Cortex of kidney (tissue), 1 donor: ENCODE measurements at places on chromosomes 13 and 19.

DNA sequence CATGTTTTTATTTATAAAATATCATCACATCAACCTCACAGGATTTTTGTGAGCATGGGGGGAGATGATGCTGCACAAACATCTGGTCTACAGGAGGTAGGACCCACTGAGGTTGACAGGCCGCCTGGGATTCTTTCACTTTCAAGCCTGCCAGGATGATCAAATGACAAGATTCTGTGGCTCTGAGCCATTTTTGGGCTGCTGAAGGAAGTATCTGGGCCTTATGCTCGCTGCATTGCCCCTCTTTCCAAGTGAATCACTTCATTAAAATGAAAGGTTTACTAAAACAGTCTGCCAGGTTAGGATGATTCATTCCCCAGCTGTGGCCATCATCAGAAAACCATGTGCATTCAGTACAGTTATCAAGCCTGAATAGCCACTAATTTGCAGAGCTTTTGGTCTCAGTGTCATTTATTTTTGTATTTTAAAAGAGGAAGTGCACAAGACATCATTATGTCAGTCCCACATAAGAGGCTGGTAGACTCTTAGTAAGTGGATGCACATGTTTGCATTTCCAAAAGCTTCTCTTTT is 34.4 kb downstream of the STARD13 start:
- no peak for DNase-seq

DNA sequence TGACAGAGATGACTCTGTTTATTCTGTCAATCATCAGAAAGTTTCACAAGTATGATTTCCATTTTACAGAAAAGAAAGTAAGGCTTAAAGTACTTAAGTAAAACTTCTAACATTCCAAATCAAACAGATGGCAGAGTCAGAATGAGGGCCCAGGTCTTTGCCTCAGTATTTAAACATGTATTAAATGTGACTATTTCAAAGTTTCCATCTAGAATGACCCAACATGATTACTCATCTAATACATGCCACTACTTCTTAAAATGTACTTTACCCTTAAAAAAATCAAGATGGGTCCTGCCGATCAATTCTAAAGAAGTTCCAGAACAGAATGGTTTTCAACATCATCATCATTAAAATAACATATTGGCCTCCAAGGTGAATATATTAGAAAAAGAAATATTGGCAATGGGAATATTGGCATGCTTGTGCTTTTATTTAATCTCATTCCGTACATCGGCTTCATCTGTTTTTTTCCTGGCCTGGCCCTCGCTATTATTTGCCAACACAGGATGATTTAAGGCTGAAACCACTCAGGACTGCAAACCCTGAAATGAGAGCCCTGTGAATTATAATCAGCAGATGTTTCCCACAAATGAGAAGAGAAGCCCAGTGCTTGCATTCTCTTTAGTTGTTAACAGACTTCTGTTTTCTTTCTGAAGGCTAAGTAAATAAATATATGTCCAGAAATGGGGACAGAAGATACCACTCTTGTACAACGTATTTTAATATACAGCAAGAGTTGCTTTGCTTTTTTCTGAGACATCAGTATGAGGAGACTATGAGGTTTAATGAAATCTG is 340.0 kb downstream of the DNAJC15 start:
- DNase-seq = no peak

GRCh38 chr19:33905937-33906577 is 109.4 kb downstream of the KCTD15 start:
- no peak for DNase-seq

DNA sequence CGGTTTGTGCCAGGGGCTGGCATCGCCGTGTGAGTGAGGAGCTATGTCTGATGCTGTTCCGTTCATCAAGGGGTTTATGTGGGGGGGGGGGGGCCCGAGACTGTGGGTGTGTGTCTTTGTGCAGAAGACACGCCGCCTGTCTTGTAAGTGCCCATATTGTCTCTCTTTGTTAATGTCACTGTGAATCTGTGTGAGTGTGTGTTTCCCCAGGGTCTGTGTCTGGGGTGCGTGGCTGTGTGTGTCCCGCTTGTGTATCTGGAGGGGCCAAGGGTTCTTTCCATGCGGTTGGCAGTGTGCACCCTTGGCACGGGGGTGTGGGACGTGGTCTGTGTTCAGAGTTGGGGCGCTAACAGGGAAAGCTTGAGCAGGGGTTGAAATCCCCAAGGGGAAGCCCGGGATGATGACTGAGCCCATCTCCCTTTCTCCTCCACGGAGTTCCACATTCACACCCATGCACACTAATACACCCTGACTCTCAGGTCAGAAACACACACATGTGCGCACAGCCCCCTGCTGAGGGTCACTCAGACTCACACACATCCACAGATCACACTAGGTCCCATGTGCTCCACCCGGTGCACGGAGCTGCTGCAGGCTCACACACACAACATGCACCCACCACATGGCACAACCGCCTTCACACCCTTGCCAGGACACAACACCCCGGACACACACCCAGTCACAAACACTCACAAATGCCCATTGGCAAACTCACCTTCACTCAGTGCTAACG is 1.8 kb downstream of the NCAN start:
- no peak for DNase-seq

DNA sequence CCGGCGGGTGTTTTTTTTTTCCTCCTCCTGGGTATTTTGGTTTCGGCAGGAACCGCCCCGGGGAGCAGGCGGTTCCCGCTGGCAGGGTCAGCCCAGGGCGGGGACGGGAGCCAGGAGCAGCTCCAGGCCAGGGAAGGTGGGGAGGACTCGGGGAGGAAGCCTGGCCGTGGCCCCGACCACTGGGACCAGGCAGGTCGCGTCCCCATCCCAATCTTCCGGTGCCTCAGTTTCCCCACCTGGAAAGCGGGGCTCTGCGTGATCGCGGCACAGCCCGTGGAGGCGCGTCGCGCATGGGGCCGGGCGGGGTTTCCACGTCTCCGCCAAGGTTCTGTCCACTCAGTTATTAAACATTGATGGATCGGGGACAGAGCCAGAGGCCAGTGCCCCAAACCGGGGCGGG is 34.8 kb downstream of the IL12RB1 start:
- no peak for DNase-seq

DNA sequence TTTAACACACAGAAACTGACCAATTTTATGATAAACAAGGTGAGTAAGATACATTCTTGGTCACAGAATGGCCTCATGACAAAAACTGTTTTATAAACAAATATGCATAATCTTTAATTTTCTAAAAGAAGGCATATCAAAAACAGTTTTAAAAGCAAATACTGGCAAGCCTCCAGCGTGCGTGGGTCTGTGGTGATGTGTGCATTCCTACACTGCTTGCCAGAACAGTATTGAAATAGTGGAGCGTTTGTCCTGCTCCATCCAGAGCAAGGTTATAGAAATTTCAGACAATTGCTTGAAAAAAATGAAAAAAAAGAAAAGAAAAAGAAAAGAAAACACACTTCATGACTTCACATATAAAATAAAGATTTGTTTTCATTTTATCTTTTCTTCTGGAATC is 140.9 kb downstream of the MZT1 start:
- no peak for DNase-seq

GRCh38 chr19:18483119-18483890 is 38.6 kb downstream of the ELL start:
- no peak for DNase-seq

DNA sequence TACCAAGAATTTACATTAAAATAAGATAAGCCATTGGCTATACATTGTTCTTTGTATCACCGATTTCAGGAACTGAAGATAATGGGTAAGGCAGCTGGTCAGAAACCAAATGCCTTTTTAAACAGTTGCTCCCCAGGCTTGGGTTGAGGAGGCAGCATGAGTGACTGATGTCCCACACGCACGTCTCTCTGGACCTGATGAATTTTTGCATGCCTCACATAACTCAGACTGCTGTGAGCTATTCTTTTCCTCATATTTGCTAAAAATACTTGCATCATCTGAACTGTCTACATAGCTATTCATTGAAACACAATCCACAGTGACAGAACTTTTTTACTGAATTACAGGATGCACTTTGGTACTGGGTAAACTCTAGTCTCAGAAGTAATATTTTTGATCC is 123.6 kb upstream of the MAB21L1 start:
- DNase-seq = no peak

GRCh38 chr19:19662871-19663255 is 613 bp downstream of the ATP13A1 start:
- DNase-seq = no peak

DNA sequence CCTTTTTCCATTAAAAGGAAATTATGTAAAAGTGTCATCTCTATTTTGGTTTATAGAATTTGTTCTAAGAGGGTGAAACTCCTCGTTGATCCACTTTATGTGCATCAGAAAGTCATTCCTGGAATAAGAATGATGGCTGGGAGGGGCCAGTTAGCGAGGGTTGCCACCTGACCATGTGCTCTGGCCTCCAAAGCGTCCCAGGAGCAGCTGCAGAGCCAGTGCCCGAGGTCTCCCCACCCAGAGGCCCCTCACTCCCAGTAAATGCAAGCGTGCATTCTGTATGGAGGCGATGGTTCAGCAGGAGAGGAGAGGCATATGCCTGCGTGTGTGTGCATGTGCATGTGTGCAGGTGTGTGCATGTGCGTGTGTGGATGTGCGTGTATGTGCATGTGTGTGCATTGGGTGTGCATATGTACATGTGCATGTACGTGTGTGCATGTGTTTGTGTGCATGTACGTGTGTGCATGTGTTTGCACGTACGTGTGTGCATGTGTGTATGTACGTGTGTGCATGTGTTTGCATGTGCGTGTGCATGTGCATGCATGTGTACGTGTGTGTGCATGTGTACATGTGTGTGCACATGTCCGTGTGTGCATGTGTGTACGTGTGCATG is 345.8 kb downstream of the TEX29 start:
- no peak for DNase-seq

GRCh38 chr19:42132851-42133528 is 744 bp upstream of the POU2F2 start:
- DNase-seq = no peak

- no peak for DNase-seq
Measured at GRCh38 chr13:74090869-74091605, 43.2 kb downstream of the KLF12 start.

DNA sequence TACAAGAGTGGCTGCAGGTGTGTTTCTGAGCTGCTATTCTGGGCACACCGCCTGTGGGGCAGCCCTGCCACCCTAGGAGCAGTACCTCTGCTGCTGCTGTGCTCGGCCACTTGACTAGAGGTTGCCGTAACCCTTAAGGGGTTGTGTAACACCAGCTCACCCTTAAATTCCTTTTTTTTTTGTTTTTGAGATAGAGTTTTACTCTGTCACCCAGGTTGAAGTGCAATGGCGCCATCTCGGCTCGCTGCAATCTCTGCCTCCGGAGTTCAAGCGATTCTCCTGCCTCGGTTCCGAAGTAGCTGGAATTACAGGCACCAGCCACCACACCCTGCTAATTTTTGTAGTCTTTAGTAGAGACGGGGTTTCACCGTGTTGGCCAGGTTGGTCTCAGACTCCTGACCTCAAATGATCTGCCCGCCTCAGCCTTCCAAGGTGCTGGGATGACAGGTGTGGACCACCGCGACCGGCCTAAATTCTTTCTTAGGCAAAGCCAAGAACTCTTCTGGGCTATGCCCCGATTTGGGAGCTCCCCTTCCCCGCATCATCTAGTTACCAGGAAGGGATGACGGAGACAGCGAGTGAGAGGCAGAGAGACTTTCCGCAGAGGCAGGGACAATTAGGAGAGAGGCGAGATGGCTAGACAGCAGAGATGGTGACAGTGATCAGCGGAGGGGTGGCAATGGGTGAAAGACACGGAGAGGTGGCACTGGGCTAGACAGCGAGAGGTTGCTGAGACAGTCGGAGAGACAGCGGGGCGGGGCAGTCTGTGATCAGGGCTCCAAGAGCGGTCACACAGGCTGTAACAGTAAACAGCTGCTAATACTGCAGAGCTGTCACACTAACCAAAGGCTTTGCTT is 4.4 kb upstream of the LILRA5 start:
- no peak for DNase-seq

DNA sequence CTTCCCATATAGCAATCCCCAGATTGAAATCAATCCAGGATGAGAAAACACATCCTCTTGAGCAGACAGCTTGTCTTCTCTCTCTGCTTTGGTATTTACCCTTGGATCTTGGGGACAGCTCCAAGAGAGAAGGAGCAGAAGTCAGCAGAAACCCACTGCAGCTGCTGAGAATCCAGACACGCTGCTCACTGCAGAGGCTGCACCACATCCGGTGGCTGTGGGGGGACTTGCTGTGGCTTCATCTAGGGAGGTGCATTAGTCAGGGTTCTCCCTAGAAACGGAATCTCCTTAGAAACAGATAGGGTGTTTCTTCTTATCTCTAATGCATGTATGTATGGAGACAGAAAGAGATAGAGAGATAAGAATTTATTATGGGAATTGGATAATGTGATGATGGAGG is 2.7 kb downstream of the CYP4F12 start:
- DNase-seq = no peak
